ENCODE measurements at places on chromosomes 11 and 22. TPM values are rescaled to one million over a fixed set of nuclear protein-coding genes. Genes with fewer than 3 reads are reported as not detected.

Gene MISFA
- total RNA-seq = 0.85 TPM

Gene POLDIP3
- total RNA-seq = 29.6 TPM

Gene ZNF214
- total RNA-seq = 0.37 TPM

Gene WNT7B
- total RNA-seq = 29.7 TPM

Gene CD3E
- not detected for total RNA-seq

Gene TRIM49
- not detected for total RNA-seq

Gene TRIM6
- 4.7 TPM for total RNA-seq

Gene MRGPRE
- total RNA-seq = not detected

Gene APOA5
- not detected for total RNA-seq

Gene TRABD
- total RNA-seq = 54.1 TPM

Gene FGF4
- not detected for total RNA-seq

Measured in airway epithelial cell (primary cell).